ENCODE measurements at places on chromosomes 1 and 21.

DNA sequence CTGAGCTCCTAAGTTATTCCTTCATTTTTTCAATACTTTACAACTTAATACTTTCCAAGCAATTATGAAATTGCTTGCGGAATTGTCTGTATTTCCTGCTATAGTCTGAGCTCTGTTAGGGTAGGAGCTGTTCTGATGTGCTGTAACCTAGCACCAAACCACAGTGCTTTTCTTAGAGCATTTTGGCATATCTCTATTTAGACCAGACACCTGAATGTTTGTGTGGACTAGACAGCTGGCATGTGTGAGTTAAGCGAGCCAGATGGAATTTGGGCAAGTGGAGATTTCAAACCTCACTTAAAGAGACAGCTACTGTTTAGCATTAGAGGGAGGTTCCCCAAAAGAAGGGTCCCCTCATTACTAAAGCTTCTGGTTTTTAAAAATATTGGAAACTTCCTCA lies 106.1 kb downstream of the RWDD3 start:
- no peak for DNase-seq

DNA sequence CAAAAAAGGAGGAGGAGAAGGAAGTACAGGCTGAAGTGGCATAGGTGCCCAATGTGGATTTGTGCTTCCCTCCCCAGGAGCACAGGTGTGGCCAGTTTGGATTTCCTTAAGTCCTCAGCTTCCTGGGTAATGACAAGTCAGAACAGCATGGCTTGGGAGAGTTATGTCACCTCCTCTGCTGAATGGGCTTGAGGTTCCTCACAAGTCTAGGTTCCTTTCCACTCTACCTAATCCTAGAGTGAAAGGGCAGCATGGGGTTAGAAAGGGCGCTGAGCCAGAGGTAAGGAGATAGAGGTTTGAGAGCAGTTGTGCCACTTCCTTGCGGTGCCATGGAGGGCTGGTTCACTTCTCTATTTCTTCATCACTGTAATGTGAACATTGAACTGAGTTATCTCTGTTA lies 35.5 kb upstream of the IL20 start:
- no peak for DNase-seq

DNA sequence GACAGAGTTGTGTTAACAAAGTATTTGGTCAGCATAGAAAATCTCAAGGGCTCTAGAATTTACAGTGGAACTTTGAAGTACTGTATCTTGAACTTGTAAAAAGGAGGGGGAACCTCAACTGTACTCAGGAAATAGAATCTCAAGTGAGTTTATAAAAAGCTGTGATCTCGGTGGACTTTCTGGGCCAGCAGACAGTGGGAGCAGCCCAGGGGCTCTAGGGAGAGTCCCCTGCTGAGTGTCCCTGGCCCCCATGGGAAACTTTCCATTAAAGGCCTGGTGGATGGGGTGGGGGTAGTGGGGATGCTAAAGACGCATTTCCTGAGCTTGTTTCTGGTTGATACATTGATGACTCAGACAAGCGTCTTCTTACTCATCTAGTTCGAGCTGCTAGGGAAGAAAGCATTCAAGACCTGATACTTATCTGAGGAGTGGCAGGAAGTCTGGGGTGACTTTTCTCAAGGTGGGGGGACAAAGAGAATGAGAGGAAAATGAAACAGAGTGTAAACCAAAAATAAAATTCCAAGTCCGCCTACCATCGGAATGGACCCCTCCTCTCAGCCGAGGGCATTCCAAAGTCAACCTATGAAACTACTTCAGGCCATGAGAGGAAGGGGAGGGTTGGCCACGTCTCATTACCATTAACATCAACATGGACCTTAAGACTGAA lies 65.5 kb downstream of the NID1 start:
- DNase-seq: peak; percentile 42

DNA sequence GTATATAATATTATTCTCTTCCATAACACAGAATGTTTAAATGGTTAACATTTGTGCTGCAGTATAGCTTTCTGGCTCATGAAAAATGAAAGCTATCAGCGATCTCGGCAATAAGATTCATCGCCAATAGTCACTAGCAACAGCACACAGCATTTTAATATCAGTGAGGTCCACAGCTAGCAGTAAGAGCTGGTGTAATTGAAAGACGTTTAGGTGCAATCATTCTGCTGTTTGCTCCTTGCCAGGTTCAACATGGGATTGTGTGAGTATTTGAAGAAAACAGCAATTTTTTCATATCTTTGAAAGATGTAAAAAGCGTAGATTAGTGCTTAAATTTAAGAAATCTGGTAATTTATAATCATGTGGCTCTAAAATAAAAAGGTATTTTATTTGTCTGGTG lies 20.1 kb downstream of the PRKACB start:
- DNase-seq: no peak

DNA sequence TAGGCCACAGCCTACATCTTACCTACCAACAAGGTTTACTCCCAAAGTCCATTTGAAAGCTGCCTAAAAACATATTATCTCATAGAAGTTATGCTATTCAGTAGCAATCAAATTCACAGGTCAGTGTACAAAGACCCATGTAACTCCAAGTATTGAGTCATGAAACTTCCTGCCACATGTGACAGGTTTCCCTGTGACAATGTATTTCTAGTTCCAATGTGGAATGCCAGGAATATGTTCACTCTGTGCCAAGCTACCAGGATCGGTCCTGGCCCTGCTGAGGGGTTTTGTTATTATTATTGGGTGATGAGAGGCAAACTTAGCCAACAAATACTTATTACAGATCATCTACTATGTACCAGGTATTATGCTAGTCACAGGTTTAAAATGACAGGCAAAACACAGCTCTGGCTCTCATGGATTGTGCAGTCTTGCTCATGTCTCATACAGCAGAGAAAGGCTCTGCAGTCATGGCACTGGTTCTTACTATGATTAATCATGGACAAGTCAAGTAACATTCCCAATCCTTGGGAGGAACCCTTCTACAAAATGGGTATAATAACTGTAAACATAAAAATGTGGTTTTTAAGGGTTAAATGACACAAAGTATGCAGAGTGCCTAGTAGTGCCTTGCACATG lies 22.5 kb downstream of the DPH5 start:
- no peak for DNase-seq

DNA sequence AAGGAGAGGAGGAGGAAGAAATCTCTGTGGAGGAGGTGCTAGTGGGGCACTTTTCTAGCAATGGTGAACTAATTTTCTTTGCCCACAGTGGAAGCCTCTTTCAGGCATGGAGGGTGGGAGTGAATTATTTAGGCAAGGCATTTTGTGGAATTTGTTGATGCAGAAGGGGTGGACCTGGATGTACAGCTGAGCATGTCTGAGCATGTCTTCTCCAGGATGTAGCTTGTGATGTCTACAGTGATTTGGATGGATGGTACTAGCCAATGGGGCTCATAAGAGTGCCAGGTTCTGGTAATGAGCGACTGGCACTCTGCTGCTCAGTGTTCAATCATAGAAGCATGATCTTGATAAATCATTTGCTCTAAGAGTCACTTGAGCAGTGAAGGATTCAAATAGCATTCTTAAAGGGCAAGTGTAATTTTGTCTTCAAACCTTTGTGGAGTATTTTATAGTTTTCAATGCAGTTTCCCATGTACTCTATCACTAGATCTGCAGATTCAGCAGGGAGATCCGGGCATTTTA lies 153.9 kb upstream of the LMO4 start:
- DNase-seq: no peak

GRCh38 chr1:19164274-19165015 lies 45.6 kb downstream of the UBR4 start:
- DNase-seq: no peak

GRCh38 chr1:225762444-225762843 lies 15.2 kb upstream of the SRP9 start:
- no peak for DNase-seq

- no peak for DNase-seq
Observed at GRCh38 chr1:143736562-143736961, 235.2 kb downstream of the FAM72C start.

DNA sequence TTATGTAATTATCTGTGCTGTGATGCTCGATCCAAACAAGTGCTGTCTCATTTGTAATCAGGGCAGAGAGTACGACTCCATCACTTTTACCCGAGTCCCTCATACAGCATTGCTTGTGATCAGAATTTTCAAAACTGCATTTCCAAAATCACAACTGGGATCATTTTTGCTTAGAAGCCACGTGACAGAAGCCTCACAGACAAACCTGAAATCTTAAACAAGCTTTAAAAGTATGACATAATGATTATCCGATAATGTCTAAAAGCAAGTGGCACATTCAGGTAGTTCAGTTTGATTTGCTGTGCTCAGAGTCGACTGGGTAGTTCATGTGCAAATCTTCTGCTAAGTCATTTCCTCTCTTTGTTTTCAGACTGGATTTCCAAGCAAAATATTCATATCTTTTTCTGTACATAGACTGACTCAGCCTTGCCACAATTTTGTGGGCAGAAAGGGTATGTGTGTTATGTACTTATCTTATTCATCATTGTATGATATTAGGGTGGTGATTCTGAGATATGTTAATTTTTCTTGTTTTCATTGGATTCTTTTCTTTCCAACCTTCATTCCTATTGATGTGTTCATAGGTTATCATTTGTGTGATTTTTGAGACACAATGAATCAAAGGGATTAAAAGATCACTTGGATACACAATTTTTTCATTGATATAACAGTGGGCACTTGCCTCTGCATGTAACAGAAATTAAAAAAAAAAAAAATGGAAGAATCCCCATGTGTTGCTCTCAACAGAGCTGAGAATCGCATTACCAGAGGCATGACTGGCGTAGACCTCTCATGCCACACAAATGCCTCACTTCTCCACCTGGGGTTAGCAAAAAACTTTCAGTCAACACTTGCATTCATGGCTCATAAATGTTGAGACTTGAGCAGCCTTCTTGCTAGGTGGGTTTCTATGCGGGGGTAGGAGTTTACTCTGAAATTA lies 355.7 kb downstream of the LTN1 start:
- no peak for DNase-seq

GRCh38 chr1:89974696-89975470 lies 20.0 kb upstream of the ZNF326 start:
- DNase-seq: no peak

DNA sequence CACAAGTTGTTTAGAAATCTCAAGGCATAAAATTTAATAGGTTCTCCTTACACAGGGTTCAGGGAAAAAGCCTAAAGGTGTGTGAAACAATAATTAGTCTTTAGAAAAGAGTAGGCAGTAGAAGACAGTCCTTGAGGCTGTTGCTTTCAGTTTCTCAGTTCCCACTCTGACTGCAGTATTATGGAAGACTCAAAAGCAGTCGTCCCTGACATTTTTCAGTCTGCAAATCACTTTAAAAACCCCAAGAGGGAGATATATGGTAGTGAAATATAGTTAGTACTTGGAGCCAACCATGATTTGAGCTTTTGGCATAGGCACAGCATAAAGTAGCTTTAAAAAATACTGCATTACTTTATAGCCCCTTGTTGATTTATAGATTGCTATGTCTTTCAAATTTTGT lies 299.7 kb downstream of the OLFM3 start:
- DNase-seq: no peak

GRCh38 chr1:32684167-32684811 lies 18.3 kb downstream of the SYNC start:
- DNase-seq: no peak

DNA sequence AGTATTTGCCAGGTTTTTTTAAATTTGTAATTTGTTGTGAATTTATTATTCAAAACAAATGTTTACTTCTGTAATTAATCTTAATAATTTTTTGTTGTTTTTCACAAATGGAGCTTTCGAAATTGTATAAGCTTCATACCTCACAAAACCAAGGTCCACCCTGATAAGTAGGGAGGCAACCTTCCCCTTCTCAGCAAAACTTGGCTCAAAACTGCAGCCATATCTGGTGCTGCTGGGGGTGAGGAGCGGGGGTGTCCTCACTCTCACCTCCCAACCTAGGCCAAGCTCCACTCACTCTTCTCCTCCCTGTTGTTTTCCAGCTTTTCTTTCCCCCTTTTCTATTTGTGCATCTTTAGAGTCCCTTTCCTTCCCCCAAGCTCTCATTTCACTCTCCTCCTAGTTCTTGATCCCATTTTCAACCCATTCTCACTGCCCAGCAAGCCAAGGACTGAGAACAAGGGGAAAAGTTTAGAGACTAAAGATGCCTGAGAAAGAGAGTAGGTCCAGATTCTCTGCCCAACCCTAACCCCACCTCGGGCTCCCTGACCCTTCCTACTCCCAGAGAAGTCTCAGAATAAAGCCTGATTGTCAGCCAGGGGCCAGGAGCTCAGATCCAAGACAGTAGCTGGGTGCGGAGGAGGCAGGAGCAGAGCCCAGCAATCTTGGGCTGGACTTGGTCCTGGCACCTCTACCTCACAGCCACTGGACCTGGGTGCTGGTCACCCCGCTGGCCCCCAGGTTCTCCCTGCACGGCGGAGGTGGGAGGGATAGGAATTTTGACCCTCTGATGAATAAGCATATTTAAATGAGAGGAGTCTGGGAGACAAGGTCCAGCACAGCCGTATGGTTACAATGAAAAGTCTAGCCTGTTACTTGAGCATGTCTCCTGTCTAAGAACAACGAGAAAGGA lies 8.3 kb upstream of the CFAP45 start:
- no peak for DNase-seq

GRCh38 chr1:223319398-223319797 lies 44.6 kb downstream of the SUSD4 start:
- no peak for DNase-seq

DNA sequence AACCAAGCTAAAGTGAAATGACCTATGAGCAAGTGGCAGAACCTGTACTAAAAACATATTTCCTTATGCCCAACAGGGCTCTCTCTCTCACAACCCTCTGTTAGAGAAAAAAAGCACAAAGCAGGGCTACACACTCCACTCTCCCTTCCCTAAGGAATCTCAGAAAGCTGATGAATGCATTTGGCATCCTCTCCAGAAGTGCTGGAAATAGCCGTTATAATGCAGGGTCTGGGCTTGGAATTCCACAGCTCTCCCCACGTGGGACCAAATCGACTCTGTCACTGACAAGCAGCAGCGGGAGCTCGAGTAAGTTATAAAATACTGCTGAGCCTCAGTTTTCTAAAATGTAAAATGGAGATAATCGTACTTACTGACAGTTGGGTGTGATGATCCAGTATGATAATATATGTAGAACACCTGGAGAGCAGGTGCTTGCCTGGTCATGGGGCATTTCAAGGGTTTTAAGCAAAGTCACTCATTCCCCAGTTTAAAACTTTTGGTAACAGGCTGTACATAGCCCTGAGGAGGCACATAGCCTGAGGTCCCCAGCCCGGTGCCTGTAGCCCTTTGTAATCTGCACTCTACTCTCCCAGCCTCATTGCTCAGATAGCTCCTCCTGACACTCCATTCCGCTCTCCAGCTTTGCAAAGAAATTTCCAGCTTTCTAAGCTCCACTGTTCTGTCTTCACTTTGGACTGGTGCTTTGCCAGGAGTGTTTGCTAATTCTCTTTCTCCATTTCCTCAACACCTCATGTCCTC lies 175.6 kb upstream of the DAB1 start:
- no peak for DNase-seq

GRCh38 chr1:223462047-223462630 lies 68.9 kb downstream of the CCDC185 start:
- no peak for DNase-seq

Data from 8988T (cell line).